ENCODE measurements at places on chromosomes 5 and 9. TPM values are rescaled to one million over a fixed set of nuclear protein-coding genes. Genes with fewer than 3 reads are reported as not detected.

GRCh38 chr5:53087171-53087570 is 22.4 kb downstream of the MOCS2 start:
- DNase-seq, result no peak

GRCh38 chr9:137058521-137059234 is 4.8 kb upstream of the ENTPD2 start:
- DNase-seq, result no peak

DNA sequence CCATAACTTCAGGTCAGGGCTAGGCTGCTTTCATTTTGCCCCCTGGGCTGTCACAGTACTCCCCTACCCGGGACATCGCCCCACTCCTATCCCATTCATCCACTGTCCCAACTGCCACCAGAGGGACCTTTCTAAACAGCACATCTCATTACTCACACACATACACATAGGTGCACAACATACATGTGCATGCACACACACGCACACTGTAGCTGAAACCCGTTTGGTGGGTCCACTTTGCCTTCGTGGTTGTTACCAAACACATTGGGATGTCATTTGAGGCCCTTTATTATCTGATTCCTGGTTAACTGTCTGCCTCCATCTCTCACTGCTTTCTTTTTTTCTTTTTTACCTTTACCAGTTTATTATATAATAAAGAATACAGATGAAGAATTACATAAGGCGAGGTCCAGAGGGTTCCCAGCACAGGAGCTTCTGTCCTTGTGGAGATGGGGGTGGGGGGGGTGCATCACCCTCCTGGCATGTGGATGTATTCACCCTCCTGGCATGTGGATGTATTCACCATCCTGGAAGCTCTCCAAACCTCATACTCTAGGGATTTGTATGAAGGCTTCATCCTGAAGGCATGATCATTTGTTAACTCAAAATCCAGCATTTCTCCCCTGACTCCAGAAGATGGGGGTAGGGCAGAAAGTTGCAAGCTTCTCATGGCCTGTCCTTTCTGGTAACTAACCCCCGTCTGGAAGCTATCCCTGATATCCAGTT is 186.0 kb downstream of the GOLPH3 start:
- no peak for DNase-seq

DNA sequence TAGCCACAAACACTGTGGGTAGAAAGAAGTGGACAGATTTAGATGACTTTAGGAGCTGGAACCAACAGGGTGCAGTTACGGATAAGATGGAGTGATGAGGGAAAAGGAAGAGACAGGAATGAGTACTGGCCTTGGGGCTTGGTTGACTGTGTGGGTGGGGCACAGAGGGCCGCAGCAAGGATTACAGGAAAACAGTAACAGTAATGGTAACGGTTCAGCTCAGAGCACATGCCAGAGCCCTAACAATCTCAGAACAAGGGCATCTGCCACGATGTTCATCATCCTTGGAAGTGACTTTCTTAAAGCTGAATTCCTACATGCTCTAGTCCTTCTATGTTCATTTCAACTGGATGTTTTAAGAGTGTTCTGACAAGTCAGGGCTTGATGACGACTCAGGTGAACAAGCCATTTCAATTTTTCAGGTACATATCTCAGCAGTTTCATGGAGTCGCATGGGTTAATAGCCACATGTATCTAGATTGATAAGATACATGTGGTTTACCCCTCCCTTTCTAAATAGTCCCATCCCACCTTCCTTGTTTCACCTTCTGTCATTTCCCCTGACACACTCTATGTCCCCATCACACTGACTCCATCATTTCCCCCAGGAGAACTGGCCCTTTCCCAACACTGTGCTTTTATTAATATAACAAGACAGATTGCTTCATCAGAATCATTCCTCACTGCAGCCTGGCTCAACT is 65.0 kb downstream of the CEMIP2 start:
- no peak for DNase-seq

C9orf153 gene
- not detected for polyA plus RNA-seq

GRCh38 chr5:32099486-32100035 is 74.6 kb downstream of the GOLPH3 start:
- no peak for DNase-seq

MELK gene
- 0.81 TPM for polyA plus RNA-seq

DNA sequence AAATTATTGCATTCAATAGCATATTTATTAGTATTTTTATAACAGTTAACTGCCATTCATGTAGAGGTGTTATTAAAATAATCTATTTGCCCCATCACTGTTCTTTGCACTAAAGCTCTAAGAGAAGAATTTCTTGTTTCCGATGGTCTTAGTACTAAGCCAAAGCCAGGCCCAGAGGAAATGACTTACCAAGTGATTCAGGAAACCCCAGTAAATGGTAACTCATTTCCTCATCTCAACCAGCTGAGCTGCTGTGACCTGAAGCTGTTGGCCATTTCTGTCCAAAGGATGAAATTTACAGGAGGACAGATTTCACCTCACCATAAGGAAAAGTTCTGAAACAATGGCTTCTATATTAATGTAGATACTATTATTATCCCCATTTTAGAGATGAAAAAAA is 117.0 kb downstream of the PIK3R1 start:
- no peak for DNase-seq

SLC36A2 gene
- not detected for polyA plus RNA-seq

Measured in small intestine (tissue), 16 donors.